Activated CD4-positive, CD25-positive, alpha-beta regulatory T cell (primary cell): ENCODE measurements at places on chromosomes 5 and 9.

- DNase-seq, result no peak
Observed at GRCh38 chr9:78188594-78188993, 47.3 kb upstream of the CEP78 start.

DNA sequence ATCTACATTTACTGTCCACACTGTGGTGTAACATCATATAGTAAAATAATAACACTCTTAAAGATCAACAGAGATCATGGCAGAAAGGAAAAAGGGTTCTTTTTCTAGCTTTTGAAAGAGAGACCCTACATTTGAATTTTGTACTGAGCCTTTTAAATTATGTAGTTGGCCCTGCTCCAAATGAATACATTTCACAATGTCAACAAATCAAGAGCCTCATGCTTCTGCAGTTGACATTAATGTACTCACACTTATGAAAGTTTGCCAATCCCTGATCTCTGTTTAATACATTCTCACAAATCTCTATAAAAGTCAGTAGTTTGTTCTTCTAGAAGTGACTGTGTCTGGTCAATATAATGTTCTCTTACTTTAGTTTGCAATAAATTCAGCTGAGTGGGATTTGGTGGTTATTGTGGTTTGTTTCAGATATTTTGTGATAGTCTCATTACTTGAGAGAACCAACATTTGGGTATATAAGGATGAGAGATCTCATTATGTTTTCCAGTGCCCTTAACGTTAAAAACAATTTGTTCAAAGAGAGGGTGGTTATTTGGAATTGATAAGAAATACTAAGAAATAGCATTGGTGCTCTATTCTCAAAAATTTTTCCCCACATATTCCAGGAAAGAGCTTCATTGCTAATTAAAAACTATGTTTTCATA lies 277.8 kb upstream of the FTMT start:
- DNase-seq, result no peak

- DNase-seq, result no peak
Observed at GRCh38 chr5:111472579-111472978, 39.8 kb downstream of the STARD4 start.

- no peak for DNase-seq
Observed at GRCh38 chr5:10645146-10645545, 81.3 kb downstream of the ANKRD33B start.
